ENCODE measurements at places on chromosomes 6 and 20.

DNA sequence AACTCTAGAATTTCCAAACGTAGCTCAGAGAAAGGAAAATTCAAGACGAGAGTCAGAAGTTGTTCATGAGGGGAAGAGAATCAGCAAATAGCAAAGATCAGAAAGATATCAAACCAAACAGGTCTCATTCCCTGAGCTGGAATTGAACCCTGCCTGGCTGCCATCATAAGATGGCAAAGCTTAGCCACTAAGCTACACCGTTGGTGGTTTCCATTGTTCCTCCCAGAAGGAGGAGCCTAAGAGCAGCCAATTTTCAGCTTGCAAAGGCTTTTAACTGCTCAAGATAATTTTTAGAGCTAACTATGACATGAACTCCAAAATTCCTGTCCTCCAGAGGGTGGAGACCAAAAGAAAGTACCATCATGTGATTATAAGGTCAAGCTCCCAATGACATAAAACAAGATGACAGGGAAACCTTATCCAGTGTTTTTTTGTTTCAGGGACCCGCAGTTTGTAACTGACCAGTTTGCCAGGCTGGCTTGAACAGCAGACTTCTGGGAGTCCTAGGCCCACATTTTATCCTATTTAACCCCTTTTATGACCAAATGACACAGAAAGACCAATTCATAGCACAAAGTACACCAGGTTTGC lies 55.9 kb downstream of the COL11A2 start:
- no peak for DNase-seq

DNA sequence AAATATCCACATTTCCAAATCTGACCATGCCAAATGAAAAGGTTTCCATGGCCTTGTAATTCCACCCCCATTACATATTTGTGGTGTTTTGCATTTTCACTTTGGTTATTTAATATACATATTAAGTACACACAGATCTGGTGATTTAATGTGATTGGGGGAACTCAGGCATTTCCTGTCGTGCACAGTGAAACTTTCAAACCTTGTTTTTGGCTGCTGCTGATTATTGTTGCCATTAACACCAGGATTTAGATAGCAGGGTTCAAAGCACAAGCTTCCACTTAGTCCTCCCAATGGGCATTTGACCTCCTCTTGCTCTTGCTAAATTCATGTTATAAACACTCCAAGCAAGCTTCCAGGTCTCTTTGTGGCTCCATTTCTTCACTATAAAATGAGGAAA lies 166.5 kb downstream of the SOBP start:
- no peak for DNase-seq

GRCh38 chr6:16651871-16652270 lies 109.4 kb downstream of the ATXN1 start:
- DNase-seq = no peak

DNA sequence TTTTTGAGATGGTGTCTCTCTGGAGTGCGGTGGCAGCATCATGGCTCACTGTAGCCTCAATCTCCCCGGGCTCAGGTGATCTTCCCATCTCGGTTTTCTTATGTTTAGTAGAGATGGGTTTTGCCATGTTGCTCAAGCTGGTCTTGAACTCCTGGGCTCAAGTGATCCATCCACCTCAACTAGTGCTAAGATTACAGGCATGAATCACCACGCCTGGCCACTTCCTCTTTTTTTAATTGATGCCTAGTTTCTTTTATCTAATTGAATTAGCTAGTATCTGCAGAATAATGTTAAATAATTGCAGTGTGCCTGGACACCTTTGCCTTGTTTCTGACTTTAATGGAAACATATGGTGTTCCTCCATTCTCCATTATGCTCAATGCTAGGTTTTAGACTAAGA lies 38.4 kb upstream of the SLC22A16 start:
- no peak for DNase-seq

- peak; percentile 60 for DNase-seq
These were observed 1.6 kb downstream of the PSMA7 start for GRCh38 chr20:62141397-62142251.

- DNase-seq = peak; percentile 58
These were observed 155.4 kb upstream of the MARCKS start for GRCh38 chr6:113701552-113702254.

DNA sequence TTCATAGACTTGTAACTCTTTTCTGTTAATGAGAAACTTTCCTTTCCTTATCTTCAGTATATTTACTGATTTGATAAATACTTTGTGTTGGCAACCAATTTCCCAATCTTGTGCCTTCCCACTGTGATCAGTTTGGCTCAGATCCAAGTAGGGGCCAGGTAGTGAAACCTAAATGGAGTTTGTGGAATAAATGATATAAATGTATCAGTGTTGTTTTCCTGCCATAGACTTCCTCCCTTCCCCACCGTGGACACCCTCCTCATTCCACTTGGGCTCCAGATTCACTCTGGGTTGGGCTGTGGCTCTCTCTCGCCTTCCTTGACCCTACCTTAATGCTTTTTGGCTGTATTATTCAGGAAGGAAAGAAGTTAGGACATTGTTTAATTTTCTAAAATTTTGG lies 1.3 kb downstream of the ZKSCAN3 start:
- DNase-seq = no peak

DNA sequence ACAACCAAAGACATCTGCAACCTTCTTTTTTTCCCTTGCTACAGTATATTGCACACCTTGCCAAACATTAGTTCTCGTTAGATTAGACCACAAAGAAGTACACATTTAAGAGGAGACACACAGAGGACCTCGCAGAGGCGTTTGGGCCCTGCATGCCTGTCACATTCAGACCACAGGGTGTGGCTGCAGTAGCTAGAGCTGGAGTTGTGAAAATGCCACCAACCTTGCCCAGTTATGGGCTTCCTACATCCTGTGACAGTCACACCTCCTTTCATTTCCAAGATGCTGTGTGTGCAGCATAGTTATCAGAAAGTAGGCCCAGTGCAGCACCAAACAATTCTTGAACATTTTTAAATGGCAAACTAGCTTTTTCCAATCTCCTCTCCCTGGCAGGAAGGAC lies 2.4 kb downstream of the SYNE1 start:
- DNase-seq = no peak

GRCh38 chr6:16837217-16837972 lies 76.1 kb upstream of the ATXN1 start:
- DNase-seq = no peak

DNA sequence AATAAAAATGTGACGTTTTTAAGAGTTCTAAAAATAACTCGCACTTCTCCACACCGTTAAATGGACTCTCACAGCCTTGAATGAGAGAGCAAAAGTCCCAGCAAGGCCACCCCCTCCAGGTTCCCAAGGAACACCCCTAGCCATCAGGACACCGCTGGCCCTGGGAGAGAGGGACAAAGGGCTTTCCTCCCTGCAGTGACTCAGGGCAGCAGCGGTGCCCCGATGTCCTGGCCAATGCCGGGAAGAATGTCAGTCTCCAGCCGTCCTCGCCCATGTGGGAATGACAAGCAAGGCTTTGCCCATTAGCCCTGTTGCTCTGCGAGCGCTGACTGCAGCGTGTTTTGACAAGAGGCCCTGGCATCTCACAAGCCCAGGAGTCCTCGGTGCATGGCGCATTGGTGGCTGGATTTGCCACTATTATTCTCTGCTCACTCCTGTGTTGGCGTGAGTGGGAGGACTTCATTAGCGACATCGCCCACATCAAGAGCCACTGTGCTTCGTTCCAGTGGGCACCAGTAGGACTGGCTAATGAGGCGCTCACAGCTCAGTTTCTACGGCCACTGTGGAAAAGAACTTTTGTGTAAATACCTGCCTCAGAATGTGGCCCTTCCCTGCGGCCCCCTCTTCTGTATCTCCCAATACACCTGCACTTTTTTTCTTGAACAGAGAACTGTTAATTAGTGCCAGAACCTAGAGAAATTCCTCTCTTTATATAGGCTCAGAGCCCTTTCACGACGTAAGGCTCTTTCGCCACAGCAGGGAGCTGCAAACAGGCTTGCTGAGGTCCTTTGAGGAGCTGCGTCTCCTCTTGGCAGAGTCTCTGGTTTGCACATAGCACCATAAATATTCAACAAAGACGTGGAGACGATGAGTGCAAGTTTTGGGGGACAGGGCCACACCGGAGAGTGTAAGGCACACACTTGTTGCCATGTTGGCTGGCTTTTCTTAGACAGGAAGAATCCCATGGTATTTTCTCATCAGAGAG lies 336.6 kb downstream of the TAF4 start:
- no peak for DNase-seq

DNA sequence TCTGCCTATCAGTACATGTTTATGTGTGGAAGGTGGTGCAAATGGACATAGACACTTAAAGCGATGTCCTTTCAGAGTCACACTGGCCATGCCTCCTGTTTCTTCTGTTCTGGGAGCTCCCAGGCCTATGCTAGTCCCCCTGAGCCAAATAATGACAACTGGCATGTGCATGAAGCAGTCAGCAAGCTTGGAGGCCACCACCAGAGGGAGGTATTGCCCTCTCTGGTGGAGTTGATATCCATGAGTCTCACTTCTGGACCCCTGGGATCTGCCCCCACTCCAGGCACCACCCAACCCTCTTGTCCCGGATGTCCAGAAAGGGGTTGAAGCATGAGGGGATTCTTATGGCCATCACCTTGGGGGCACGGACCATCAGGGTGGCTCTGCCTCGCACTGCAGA lies 172.2 kb downstream of the AIG1 start:
- DNase-seq = peak; percentile 24

GRCh38 chr6:144497650-144498049 lies 212.5 kb downstream of the UTRN start:
- no peak for DNase-seq

DNA sequence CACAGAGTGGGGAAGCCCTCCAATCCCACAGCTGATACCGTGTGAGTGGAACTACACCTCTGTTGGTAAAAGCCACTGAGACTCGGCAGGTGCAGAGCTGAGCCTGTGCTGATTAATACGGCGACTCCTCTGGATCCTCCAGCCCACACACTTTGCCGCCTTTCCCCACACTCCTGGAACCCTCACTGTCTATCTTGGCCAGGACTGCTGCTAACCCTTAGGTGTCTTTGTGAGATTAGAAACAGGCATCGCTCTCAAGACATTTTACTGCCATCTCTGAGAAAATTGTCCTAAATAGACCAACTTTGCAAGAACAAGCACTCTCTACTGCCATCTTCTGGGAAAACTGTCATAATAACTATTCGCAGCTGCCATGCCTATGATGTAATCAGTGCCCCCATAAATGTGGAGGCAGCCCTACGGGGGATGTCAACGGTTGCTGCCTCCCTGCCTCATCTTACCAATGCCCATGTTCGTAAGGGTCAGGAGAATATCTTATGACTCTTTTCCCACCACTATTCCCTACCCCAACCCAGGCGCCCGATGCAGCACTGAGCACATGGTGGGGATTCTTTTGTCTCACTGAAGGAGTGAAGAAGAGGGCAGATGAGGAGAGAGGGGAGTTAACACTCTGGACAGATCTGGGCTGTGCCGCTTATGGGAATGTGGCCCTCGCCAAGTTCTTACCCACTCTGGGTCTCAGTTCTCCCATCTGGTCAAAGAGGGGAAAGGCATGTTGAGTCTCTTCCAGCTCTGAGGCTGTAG lies 26.1 kb upstream of the KCNB1 start:
- DNase-seq = peak; percentile 64

- DNase-seq = no peak
These were observed 87.8 kb downstream of the SESN1 start for GRCh38 chr6:109006818-109007217.

GRCh38 chr6:84688141-84688873 lies 76.1 kb downstream of the TBX18 start:
- DNase-seq = no peak

- no peak for DNase-seq
These were observed 81.6 kb downstream of the DNAAF9 start for GRCh38 chr20:3325864-3326263.

GRCh38 chr20:32480371-32481241 lies 104.5 kb downstream of the NOL4L start:
- peak; percentile 65 for DNase-seq

GRCh38 chr6:21188505-21189223 lies 404.9 kb upstream of the SOX4 start:
- peak; percentile 34 for DNase-seq

- DNase-seq = no peak
These were observed 301.6 kb upstream of the ADGRB3 start for GRCh38 chr6:68333442-68333841.

DNA sequence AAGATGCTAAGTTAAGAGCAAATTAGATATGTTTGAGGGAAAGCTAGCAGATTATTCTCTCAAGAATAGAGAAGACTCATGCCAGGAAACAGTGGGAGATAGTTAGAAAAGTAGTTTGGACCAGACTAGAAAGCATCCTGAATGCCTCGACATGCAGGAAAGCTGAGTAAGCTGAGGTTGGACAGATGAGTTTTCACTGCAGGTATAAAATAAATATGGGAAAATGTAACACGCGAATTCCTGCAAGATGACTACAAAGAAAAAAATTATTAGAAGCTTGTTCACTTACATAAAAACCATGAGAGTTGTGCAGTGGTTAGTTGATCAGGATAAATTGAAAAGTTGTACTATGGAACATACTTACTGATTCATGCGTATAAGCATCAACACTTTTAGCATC lies 484.2 kb upstream of the MANEA start:
- no peak for DNase-seq

GRCh38 chr6:57432919-57433684 lies 115.7 kb downstream of the PRIM2 start:
- no peak for DNase-seq

GRCh38 chr20:36548006-36548315 lies 6.6 kb downstream of the MYL9 start:
- DNase-seq = peak; percentile 15

GRCh38 chr6:110520992-110521543 lies 44.7 kb upstream of the SLC22A16 start:
- DNase-seq = no peak

GRCh38 chr20:1813101-1813529 lies 82.1 kb upstream of the SIRPA start:
- peak; percentile 78 for DNase-seq

DNA sequence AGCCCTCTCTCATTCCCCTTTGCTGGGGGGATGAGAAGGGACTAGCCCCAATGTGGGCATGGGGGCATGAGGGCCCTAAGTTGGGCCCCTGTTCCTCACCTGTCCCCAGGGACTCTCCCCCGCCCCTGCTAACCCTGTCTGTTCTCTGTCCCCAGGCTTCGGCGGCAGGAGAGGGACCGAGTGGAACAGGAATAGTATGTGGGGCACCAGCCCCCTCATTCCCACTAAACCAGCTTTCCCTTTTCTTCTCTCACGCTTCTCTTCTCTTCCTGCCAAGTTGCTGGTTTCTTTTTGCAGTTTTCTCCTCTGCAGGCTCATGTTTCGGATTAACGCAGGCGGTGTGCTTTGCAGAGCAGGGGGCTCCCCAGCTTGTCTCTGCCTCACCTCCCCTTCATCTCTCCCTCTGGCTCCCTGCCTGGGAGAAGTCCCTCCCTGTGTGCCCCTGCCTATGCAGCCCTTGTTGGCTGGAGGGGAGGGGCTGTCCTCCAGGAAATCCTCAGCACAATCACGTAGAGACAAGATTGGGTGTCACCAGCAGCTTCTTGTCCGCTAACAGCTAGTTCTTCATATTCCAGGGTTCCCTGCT lies 7.9 kb downstream of the TMEM63B start:
- DNase-seq = no peak

GRCh38 chr6:129754750-129755149 lies 44.8 kb upstream of the ARHGAP18 start:
- DNase-seq = no peak

GRCh38 chr6:48057601-48058000 lies 53.4 kb downstream of the PTCHD4 start:
- DNase-seq = no peak

Measured in dermis microvascular lymphatic vessel endothelial cell (primary cell).